ENCODE measurements at places on chromosomes 2 and 18.

GRCh38 chr2:199115169-199115568 lies 342.6 kb downstream of the SATB2 start:
- no peak for DNase-seq

DNA sequence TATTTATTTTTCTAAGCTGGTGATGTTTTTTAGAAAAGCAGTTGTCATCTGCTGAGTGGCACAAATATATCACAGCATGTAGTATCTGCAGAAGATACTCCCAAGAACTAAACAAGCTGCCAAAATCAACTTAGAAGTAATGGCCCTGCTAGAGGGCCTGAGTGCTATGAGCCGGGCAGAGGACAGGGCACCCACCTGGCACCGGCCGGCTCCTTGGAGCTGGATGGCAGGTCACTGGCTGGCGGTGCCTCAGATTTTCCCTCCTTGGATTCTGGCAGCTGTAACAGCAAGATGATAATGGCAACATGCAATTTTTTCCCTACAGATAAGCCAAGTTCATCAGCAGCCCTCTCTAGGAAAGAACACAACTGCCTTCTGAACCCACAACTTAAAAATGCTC lies 79.7 kb downstream of the EMILIN2 start:
- DNase-seq = no peak

DNA sequence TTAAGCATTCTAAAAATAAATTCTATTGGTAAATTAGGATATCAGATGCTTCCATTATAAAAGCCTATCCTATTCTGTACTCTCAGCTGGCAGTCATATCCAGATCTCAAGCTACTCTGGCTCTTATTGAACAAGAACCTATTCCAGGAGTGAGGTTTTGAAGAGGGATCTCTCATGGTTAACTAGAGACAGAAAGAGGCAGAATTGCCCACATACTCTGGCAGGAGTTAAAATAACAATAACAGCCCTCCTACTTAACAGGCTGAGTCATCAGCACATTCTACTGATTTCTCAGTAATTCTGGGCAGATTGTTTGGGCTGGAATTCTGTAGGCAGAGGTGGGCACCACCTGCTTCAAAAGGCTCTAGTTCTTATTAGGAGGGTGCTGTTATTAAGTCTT lies 142.0 kb upstream of the UNC80 start:
- DNase-seq = no peak

GRCh38 chr18:32379891-32380290 lies 90.8 kb downstream of the GAREM1 start:
- no peak for DNase-seq

DNA sequence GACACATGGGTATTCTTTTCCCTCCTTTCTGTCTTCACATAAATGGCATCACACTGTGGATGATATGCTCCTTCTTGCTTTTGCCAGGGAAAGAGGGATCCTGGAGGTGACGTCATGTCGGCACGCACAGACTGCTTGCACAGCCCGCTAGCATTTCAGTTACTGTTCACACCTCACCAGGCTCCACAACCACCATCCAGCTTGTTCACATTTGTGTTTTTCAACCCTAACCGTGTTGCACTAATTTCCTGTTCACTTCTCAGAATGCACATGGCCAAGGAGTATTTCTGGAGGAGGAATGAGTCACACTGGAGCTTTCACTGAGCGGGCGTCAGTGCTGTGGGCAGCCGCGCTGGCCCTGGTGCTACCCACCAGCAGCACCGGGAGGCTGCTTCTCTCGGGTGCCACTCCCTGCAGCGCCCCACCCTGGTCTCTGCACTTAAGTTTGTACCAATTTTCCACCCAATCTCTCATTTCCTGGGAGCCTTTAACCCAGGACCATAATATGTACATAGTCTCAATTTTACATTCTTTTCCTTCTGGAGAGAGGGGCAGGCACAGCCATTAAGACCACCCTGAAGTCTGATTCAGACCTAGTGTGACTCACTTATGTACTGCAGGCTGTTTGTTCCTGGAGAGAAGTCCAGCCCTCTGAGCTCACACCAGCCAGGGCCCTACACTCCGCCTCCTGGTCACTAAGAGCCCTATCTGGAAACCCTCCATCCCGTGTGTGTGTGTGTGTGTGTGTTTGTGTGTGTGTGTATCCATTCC lies 65.1 kb downstream of the MBP start:
- DNase-seq = peak; percentile 49

- no peak for DNase-seq
Measured at GRCh38 chr2:25250331-25251070, 82.1 kb upstream of the POMC start.

DNA sequence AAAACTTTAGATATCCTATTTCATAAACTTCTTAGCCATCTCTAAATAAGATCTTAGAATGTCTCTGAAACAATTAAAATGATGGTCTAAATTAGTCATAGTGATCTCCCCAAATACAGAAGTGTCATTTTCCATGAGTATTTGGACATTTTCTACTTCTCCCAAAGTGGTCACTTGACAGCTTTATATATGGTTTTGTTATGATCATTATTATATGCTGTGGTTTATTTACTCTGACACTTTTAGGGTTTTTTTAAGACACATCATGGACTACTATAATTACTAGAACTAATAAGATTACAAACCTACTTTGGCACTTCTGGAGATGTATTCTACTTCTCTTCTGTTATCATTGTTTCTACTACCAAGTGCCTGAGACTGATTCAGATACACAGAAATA lies 47.1 kb downstream of the SLC25A12 start:
- DNase-seq = no peak

DNA sequence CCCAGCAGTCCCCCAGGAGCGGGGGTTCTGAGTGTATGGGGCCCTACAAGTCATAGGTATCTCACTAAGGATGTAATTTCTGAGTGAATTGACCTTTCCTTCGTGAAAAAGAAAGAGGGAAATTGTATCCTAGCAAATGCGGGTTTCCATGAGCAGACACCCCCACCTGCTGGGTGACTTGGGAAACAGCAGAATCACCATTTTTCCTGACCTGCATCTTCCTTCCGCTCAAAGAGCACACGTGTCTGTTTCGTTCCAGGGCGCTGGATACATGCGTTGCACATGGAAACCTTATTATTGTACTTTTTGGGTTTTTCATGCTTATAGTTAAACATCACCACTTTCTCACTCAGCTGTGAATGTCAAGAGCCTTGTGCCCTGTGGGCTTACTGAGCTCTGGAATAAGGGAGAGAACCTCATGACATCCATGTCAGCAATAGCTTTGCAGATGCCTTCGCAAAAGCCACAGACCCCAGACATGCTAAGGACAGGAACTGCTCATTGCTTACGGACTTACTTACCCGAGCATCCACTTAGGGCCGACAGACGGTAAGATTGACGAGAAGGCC lies 132.8 kb downstream of the TPO start:
- no peak for DNase-seq

GRCh38 chr2:173008786-173009185 lies 66.9 kb upstream of the MAP3K20 start:
- DNase-seq = no peak

Data from stimulated activated CD8-positive, alpha-beta memory T cell treated with anti-CD3 and anti-CD28 coated beads, Interleukin-2, amount 100 ng/mL, for 1 hour (primary cell).